ENCODE measurements at places on chromosomes 7 and 10.

- no peak for DNase-seq
Observed at GRCh38 chr10:33086100-33086499, 128.1 kb upstream of the ITGB1 start.

DNA sequence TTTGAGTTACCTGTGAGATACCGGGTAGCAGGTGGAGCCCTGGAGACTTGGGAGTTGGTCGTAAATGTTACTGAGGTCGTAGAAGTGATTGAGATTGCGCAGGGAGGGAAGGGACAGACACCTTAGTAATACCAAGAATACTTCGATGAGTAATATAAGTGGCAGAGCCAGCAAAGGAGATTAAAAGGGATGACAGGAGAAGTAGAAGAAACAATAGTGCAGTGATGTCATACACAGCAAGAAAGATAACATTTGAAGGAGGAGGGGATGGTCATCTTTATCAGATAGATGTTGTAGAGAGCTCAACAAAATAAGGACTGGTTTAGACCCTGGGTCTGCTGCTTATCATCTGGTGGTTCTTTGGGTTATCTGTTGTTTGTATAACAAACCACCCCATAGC is 5.0 kb downstream of the BCCIP start:
- no peak for DNase-seq

- DNase-seq: no peak
Observed at GRCh38 chr10:23314835-23315239, 29.8 kb downstream of the C10orf67 start.

GRCh38 chr10:127908106-127908958 is 1.4 kb downstream of the PTPRE start:
- no peak for DNase-seq

- DNase-seq: no peak
Observed at GRCh38 chr7:138138244-138138643, 62.0 kb downstream of the AKR1D1 start.

- DNase-seq: no peak
Observed at GRCh38 chr10:110600487-110601101, 33.1 kb downstream of the SMC3 start.

GRCh38 chr7:102208826-102209225 is 77.8 kb upstream of the SH2B2 start:
- no peak for DNase-seq

- no peak for DNase-seq
Observed at GRCh38 chr10:121613456-121613855, 15.2 kb upstream of the FGFR2 start.

DNA sequence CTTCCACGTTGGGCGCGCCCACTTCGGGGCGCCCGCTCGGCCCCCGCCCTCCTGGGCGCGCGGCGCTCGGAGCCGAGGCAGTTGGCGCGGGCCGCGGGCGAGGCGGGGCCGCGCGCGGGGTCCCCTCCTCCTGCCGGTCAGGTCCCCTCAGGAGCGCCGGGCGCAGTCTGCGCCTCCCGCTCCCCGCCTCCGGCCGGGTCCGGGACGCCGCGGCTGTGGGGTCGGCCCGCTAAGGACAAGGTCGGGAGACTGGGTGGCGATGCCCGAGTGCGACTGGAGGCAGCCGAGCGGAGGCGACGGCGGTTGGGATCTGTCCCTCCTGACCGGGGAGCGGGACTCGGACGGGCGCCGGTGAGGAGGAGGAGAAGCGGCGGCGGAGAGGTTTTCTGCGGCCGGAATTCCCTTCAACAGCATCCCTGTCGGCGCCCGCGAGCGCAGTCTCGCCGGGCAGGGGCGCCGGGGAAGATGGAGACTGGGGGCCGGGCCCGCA is at the start of gene ATRNL1:
ATRNL1 (plus strand) TSS at position 80 of the 490 bp plus-strand sequence; CDS start at position 466, 386 bp downstream.
- DNase-seq: no peak

DNA sequence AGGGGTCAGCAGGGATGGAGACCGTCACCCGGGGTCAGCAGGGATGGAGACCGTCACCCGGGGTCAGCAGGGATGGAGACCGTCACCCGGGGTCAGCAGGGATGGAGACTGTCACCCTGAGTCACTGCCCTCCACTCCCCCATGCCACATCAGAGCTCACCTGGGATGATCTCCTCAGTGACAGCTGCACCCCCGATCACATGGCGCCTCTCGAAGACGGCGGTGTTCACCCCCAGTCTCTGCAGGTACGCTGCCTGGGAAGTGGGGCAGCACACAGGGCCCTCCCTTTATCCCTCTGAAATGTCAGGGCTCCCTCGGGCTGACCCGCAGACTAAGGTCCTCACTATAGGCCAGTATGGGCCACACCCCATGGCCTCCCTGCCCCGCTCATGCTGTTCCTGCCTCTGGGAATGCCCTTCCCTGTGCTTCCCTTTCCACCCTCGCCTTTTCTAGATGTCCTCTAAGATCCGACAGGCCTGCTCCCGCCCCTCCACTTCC is 7.2 kb downstream of the PYROXD2 start:
- DNase-seq: no peak

DNA sequence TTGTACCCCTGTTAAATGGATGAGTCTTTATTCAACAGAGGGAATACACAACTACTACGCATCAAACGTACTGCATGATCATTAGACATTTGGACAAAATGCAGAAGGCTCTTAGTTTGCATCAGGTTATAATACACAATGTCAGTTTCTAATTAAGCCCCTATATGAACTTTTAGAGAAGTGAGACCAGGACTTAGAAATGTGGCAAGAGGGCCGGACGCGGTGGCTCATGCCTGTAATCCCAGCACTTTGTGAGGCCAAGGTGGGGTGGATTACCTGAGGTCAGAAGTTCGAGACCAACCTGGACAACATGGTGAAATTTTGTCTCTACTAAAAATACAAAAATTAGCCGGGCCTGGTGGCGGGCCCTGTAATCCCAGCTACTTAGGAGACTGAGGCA is 76.3 kb upstream of the MGMT start:
- no peak for DNase-seq

- no peak for DNase-seq
Observed at GRCh38 chr7:37354656-37355131, 94.0 kb downstream of the ELMO1 start.

DNA sequence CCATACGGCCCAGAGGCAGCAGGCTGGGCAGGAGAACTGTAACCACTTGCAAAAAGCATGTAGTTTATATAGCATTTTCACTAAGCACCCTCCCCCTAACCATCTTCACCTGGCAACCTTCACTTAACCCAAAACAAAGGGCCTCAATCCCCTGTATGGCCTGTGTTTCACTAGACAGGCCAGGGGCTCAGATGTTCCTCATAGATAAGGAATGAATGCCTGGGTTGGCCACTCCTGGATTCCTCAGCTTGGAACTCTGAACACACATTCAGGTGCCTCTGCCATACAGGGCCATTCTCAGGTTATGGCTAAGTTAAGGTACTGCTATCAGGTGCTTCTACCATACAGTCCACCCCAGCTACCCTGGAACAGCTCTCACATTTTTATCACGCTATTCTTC is 10.3 kb upstream of the TMEM168 start:
- DNase-seq: no peak

GRCh38 chr10:52004342-52004949 is 305.1 kb upstream of the CSTF2T start:
- DNase-seq: no peak

DNA sequence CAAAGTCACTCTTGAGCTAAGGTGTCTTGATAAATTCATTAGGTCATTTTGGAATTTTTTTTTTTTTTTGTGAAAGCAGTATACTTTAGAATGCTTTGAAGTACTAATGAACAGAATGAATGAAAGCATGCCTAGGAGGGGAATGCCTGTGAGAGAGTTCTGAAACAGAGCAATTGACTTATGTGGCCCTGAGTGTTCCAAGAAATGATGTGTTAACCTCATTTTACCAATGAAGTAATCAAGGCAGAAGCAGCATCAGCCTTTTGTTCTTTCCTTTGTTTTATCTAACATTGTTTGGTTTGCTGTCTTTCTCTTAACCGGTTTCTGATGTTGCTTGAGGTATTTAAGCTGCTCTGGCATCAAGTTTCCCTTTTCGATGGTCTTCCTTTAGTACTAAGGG is 154.6 kb upstream of the HGF start:
- DNase-seq: no peak

GRCh38 chr7:87541648-87542047 is 59.0 kb downstream of the ABCB1 start:
- DNase-seq: no peak

DNA sequence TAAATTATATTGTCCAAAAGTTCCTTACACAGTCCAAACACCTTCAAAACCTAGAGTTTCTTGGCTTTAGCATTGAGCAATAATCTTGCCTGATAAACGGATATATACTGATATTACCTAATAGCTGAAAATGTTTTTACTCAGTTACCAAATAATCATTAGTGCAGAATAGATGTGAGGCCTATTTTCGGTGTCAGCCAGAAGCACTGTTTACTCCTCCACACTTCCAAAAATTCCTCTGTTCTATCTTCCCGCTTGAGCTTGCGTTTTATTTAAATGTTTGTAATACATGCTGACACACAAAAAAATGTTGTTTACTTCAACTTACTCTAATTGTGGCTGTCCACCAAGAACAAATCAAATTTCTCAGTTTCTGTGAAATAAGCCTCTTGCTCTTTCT is 606.2 kb upstream of the TEX47 start:
- DNase-seq: no peak

GRCh38 chr7:45971661-45972175 is 50.6 kb upstream of the IGFBP3 start:
- DNase-seq: no peak

DNA sequence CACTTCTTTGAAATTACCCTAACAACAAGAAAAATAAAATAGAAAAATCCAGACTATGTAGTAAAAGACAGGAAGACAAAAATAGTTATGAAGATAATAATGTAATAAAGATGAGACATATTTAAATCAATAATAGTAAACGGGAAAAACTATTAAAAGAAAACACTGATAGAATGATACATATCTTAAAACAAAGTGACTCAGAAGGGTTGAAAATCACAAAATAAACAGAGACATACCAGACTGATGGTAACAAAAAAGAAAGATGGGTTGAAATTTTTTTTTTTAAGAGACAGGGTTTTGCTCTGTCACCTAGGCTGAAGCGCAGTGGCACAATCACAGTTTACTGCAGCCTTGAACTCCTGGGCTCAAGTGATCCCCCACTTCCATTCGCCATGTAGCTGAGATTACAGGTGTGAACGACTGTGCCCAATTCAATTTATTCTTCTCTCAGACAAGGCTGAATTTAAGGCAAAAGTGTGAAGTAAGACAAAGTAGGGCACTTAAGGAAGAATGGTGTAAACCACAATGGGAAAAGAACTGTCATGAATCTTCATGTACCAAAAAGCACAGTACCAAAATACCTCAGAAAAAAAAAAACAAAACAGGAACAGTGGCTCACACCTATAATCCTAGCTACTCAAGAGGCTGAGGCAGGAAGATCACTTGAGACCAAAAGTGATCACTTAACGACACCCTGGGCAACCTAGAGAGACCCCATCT is 47.4 kb downstream of the LMBR1 start:
- no peak for DNase-seq

DNA sequence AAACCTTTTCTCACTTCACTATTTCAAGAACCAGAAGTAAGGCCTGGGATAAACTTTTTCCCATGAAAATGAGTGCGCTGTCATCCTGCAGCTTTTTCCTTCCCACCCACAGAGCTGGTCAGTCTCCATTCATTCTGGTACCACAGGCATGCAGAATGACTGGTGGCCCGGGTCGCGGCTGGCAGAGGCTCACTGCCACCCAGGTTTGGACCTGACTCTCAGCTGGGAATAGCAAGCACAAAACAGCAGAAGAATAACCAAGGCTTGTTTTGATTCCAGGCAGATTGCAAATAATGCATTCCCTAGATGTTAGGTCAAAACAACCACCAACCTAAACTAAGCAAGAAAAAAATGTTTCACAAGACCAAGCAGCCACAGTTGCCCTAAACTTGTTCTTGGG is 190.5 kb upstream of the NRP1 start:
- DNase-seq: no peak

GRCh38 chr10:110105873-110106272 is 98.1 kb downstream of the ADD3 start:
- DNase-seq: no peak

DNA sequence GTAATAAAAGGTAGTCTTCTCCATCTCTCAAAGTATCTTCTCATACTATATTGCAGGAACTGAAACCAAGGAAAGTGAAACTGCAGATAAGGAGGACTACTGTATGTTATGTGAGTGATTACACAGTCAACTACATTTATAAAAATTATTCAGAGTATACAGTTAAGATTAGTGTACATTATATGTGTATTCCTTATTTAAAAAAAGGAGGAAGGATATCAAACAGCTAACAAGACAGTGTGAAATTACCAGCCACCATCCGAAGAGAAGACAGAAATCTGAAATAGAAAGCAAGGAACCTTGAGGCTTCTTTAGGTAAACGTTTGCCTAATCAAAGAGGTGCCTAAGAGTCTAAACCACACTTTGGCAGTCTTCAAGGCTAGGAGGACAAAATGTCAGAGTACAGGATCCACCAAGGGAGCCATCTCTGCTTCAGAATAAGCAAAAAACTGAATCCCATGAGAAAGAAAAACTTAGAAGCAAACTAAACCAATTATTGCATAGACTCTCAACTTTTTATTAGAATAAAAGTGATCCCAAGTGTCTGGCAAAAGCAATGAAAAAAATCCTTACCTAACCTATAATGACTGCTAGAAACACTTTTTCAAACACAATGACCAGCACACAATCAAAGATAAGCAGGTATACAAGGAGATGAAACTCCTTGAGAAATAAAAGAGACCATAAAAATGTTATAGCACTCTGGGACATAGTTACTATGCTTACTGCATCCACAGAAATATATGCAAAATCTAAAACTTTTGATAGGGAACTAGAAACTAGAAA is 6.4 kb downstream of the USP6NL start:
- DNase-seq: no peak

GRCh38 chr7:30736291-30736690 is 15.6 kb upstream of the INMT start:
- no peak for DNase-seq

Data from NCI-H2107 (cell line).